Right atrium auricular region (tissue), 2 donors: ENCODE measurements at places on chromosomes 11 and 22.

GRCh38 chr22:50713571-50714056, 24.4 kb upstream of the ACR start:
- peaks cover 5% of the 10 kb centered on the region for H3K36me3 ChIP-seq
- no peak overlapping the region for H3K27ac ChIP-seq
- no peak overlapping the region for H3K4me3 ChIP-seq
- no peak for DNase-seq
- H3K27me3 ChIP-seq, result no peaks in the 10 kb centered on the region

GRCh38 chr11:100469835-100470234, 217.3 kb upstream of the ARHGAP42 start:
- H3K4me3 ChIP-seq, result no peak overlapping the region
- H3K27ac ChIP-seq, result no peak overlapping the region
- H3K36me3 ChIP-seq, result no peaks in the 10 kb centered on the region
- H3K4me1 ChIP-seq, result peaks cover 9% of the 10 kb centered on the region
- no peaks in the 10 kb centered on the region for H3K27me3 ChIP-seq

DNA sequence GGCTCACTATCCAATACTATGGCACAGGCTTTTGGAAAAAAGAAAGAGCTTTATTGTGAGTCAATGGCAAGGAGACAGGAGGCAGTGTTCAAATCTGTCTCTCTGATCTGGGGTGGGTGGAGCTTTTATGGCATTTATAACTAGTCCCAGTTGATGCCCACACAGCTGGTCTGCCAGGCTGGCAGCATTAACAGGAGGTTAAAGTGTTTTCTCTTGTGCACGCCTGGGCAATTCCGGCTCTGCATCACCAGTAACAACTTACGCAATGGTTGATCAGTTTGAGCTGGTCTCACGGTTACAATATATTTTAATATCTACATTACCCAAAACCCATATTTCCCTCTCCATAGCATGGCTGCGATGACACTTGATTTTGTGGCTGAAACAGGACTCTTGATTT, 15.1 kb upstream of the SMIM38 start:
- no peak for DNase-seq
- H3K4me3 ChIP-seq, result no peak overlapping the region
- H3K4me1 ChIP-seq, result no peaks in the 10 kb centered on the region
- H3K36me3 ChIP-seq, result no peaks in the 10 kb centered on the region
- H3K27me3 ChIP-seq, result no peaks in the 10 kb centered on the region

DNA sequence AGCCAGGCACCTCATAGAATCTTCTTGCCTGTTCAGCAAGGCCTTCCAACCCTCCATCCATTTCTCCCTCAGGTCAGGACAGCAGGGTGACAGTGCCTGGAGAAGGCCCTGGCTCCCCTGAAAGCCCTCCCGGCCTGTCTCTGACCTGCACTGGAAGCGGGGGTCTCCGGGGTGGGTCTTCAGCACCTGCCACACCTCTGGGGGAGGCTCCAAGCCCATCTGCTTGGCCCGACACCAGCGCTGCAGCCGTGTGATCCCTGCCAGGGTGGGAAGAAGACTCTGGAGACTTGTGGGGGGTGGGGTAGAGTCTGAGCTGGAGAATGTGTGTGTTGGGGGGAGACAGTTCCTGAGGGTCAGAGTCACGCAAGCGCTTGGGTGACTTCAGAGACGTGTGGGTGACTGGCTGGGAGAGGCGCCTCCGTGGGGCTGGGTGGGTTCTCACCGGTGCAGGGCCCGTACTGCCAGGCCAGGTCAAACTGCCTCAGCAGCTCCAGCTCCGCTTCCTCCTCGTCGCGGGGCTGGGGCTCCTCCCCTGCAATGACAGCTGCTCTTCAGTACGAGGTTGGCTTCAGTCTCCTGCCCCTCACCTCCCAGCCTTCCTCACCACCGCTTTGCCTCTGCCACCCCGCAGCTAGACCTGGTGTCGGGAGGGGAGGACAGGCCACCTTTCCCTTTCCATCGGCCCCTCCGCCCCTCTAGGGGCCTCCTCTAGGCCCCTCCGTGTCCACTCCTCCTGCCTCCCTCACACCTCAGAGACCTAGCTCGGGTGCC, 615 bp downstream of the POLD4 start:
- H3K27ac ChIP-seq, result peak overlapping the region; percentile 99
- DNase-seq, result no peak
- H3K4me3 ChIP-seq, result peak overlapping the region; percentile 61
- no peaks in the 10 kb centered on the region for H3K27me3 ChIP-seq
- peaks cover 81% of the 10 kb centered on the region for H3K4me1 ChIP-seq

DNA sequence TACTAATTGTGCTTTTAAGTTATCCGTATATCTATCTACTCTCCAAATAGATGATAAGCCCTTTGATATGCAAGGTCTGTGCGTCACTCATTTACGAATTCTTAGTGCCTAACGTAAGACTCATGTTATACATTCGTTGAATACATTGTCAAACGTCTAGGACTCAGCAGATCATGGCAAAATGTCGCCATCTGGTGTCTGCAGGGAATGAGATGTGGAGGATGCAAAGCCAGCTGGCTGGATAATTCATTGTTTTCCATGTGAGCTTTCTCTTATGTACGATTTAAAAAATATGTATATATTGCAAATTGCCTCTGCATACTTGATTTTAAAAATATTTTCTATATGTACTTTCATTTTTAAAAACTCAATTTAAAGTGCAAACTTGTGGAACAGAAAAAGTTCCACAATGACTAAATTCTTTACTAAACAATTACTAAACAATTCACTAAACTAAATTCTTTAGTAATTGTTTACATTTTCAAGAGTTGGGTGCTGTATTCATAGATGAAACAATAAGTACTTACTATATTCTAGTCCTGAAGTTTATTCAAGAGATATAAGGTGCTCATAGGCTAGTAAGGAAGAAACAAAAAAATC, 33.8 kb downstream of the ZNF202 start:
- no peaks in the 10 kb centered on the region for H3K4me1 ChIP-seq
- DNase-seq, result no peak
- H3K4me3 ChIP-seq, result no peak overlapping the region
- no peaks in the 10 kb centered on the region for H3K27me3 ChIP-seq
- no peak overlapping the region for H3K27ac ChIP-seq
- H3K36me3 ChIP-seq, result no peaks in the 10 kb centered on the region

GRCh38 chr11:66362481-66363147, 8.9 kb downstream of the SLC29A2 start:
- H3K4me3 ChIP-seq, result no peak overlapping the region
- H3K36me3 ChIP-seq, result peaks cover 12% of the 10 kb centered on the region
- no peaks in the 10 kb centered on the region for H3K27me3 ChIP-seq
- peaks cover 15% of the 10 kb centered on the region for H3K4me1 ChIP-seq

GRCh38 chr22:49418943-49419342, 408.7 kb downstream of the BRD1 start:
- H3K27ac ChIP-seq, result no peak overlapping the region
- H3K4me1 ChIP-seq, result no peaks in the 10 kb centered on the region
- DNase-seq, result no peak
- no peak overlapping the region for H3K4me3 ChIP-seq
- no peaks in the 10 kb centered on the region for H3K27me3 ChIP-seq

DNA sequence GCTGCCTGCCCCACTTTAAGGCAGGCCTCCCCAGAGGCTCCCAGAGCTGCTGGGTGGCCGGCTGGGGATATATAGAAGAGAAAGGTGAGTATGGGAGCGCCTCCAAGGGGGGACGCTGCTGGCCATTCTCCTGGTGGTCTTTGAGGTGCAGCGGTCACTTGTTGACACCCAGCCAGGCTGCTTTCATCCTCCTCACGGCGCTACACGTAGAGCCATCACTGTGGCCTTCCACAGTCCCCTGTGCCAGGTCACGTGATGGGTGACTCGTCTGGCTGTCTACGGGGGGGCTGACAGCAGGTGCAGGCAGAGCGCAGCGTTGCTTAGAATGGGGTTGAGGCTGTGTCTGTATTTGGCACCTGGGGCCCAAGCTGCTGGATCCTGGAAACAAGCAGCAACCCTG, 1.9 kb downstream of the ACR start:
- H3K4me1 ChIP-seq, result no peaks in the 10 kb centered on the region
- H3K36me3 ChIP-seq, result no peaks in the 10 kb centered on the region
- no peak overlapping the region for H3K4me3 ChIP-seq

DNA sequence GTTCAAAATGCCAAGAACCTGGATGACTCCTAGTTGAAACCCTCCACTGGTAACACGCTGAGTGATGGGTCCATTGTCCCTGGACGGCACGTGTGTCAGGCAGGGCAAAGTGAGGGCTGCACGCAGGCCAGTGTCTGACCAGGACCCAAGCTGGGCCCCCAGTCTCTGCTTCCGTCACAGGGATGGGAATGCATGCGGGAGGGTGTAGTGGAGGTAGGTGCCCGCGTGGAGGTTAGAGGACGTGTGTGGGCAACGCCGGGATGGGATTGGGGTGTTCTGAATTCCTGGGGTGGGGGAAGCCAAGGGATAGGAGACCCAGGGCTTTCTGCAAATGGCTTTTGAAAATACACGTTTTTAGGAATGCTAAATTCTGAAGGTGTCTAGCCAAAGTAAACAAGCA, 943.3 kb downstream of the BRD1 start:
- no peak overlapping the region for H3K27ac ChIP-seq
- H3K27me3 ChIP-seq, result no peaks in the 10 kb centered on the region
- DNase-seq, result no peak
- no peak overlapping the region for H3K4me3 ChIP-seq
- no peaks in the 10 kb centered on the region for H3K4me1 ChIP-seq

DNA sequence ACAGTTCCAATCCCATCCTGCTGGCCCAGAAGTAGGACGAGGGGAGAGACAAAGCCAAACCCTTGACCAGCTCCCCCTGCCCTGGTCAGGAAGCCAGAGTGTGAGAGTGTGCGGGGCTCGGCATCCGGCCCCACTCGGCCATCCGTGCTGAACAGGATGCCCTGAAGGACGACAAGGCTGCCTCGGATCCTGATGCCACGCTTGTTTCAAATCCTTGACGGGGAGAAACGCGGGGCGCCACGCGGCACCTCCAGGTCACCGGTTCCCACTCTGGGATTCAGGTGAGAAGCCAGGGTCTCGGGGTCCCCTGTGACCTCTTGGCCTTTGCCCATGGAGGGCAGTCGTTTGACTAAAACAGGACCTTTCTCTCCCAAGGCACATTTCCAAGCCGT, 167.8 kb downstream of the BRD1 start:
- no peaks in the 10 kb centered on the region for H3K36me3 ChIP-seq
- no peak overlapping the region for H3K4me3 ChIP-seq
- H3K27ac ChIP-seq, result no peak overlapping the region
- H3K4me1 ChIP-seq, result no peaks in the 10 kb centered on the region
- H3K27me3 ChIP-seq, result no peaks in the 10 kb centered on the region
- DNase-seq, result no peak

GRCh38 chr22:23915290-23915689, 21.1 kb downstream of the MIF start:
- no peak overlapping the region for H3K27ac ChIP-seq
- DNase-seq, result peak; percentile 26
- H3K27me3 ChIP-seq, result no peaks in the 10 kb centered on the region
- peaks cover 7% of the 10 kb centered on the region for H3K4me1 ChIP-seq

- no peak overlapping the region for H3K27ac ChIP-seq
- H3K36me3 ChIP-seq, result no peaks in the 10 kb centered on the region
- no peak overlapping the region for H3K4me3 ChIP-seq
- DNase-seq, result no peak
- no peaks in the 10 kb centered on the region for H3K4me1 ChIP-seq
- H3K27me3 ChIP-seq, result no peaks in the 10 kb centered on the region
Measured at GRCh38 chr11:111460340-111460739, 51.8 kb downstream of the BTG4 start.

GRCh38 chr11:122756417-122756816, 81.9 kb upstream of the CRTAM start:
- DNase-seq, result peak; percentile 61
- H3K4me1 ChIP-seq, result no peaks in the 10 kb centered on the region
- no peaks in the 10 kb centered on the region for H3K27me3 ChIP-seq
- no peak overlapping the region for H3K4me3 ChIP-seq
- no peak overlapping the region for H3K27ac ChIP-seq

- no peaks in the 10 kb centered on the region for H3K4me1 ChIP-seq
- no peaks in the 10 kb centered on the region for H3K27me3 ChIP-seq
- no peak overlapping the region for H3K4me3 ChIP-seq
- DNase-seq, result no peak
- H3K36me3 ChIP-seq, result no peaks in the 10 kb centered on the region
Measured at GRCh38 chr11:114479331-114479730, 40.1 kb downstream of the REXO2 start.

- no peak overlapping the region for H3K4me3 ChIP-seq
- no peak overlapping the region for H3K27ac ChIP-seq
- H3K36me3 ChIP-seq, result no peaks in the 10 kb centered on the region
- no peak for DNase-seq
Measured at GRCh38 chr11:97548280-97548679, 1158.5 kb downstream of the JRKL start.

- peak overlapping the region; percentile 81 for H3K27ac ChIP-seq
- H3K36me3 ChIP-seq, result no peaks in the 10 kb centered on the region
- H3K4me1 ChIP-seq, result no peaks in the 10 kb centered on the region
- H3K4me3 ChIP-seq, result peak overlapping the region; percentile 53
- H3K27me3 ChIP-seq, result no peaks in the 10 kb centered on the region
- DNase-seq, result no peak
Measured at GRCh38 chr11:104967534-104968354, 630 bp downstream of the CASP4 start.

GRCh38 chr11:266676-267439, 11.3 kb upstream of the NLRP6 start:
- no peak overlapping the region for H3K4me3 ChIP-seq
- no peak for DNase-seq
- no peaks in the 10 kb centered on the region for H3K4me1 ChIP-seq
- H3K27ac ChIP-seq, result no peak overlapping the region
- H3K27me3 ChIP-seq, result no peaks in the 10 kb centered on the region

DNA sequence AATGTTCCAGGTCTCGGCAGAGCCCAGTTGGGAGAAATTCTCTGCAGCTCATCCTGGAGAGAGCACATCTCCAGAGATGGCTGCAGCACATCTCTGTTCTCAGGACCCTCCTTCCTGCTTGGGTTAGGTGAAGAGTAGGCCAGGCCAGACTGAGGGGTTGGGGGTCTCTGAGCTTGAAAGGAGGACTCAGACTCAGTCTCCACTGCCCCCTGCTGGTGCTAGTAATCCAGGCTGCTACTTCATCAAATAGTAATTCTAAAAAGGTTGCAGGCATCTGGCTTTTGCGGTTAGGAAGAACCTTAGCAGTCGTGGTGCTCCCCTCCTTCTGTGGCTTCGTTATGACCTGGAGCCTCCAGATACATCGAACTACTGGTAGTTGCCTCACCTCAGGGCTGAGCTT, 9.7 kb downstream of the TUB start:
- H3K4me3 ChIP-seq, result no peak overlapping the region
- no peak overlapping the region for H3K27ac ChIP-seq
- H3K36me3 ChIP-seq, result no peaks in the 10 kb centered on the region
- no peaks in the 10 kb centered on the region for H3K27me3 ChIP-seq
- no peak for DNase-seq
- H3K4me1 ChIP-seq, result no peaks in the 10 kb centered on the region

DNA sequence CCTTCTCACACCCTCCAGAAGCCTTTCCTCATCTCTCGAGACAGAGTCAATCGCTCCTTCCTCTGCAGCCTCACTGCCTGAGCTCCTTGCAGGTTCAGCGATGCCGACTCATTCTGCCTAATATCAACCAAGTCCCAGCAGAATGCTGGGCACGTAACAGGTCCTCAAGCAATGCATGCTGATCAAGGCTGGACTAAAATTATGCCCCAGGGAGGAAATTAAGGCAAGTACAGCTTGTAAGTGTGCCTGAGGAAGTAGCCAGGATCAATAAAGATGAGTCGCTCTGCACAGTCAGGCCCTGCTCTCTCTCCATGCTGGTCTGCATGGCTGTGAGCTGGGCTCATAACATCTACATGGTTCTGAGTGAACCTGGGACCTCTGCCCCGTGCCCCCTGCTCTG, 25.6 kb upstream of the NRIP3 start:
- H3K4me1 ChIP-seq, result no peaks in the 10 kb centered on the region
- no peak for DNase-seq
- no peak overlapping the region for H3K27ac ChIP-seq
- no peaks in the 10 kb centered on the region for H3K36me3 ChIP-seq
- H3K27me3 ChIP-seq, result no peaks in the 10 kb centered on the region

- DNase-seq, result no peak
- H3K36me3 ChIP-seq, result peaks cover 10% of the 10 kb centered on the region
- H3K4me3 ChIP-seq, result no peak overlapping the region
- H3K4me1 ChIP-seq, result peaks cover 24% of the 10 kb centered on the region
Measured at GRCh38 chr22:19882446-19883381, 28.0 kb upstream of the GNB1L start.
